Progenitor cell of endocrine pancreas (in vitro differentiated cells): ENCODE measurements at places on chromosomes 5 and 9. TPM values are rescaled to one million over a fixed set of nuclear protein-coding genes. Genes with fewer than 3 reads are reported as not detected.

The PDE6A gene
- 0.07 TPM in 1 of 2 replicates, not detected in the other for total RNA-seq

GRCh38 chr9:127521919-127522304, 70.6 kb downstream of the LRSAM1 start:
- no peaks in the 10 kb centered on the region for H3K27me3 ChIP-seq
- no peak overlapping the region for H3K4me3 ChIP-seq
- no peak overlapping the region for H3K27ac ChIP-seq
- H3K36me3 ChIP-seq: peaks cover 51% of the 10 kb centered on the region
- H3K4me1 ChIP-seq: no peaks in the 10 kb centered on the region

GRCh38 chr5:129419292-129419691, 40.8 kb upstream of the ADAMTS19 start:
- no peaks in the 10 kb centered on the region for H3K36me3 ChIP-seq
- no peak for DNase-seq
- no peaks in the 10 kb centered on the region for H3K27me3 ChIP-seq
- no peak overlapping the region for H3K4me3 ChIP-seq
- H3K27ac ChIP-seq: no peak overlapping the region
- H3K4me1 ChIP-seq: peaks cover 3% of the 10 kb centered on the region

- H3K4me1 ChIP-seq: peaks cover 4% of the 10 kb centered on the region
- no peaks in the 10 kb centered on the region for H3K36me3 ChIP-seq
- no peak overlapping the region for H3K27ac ChIP-seq
- no peak overlapping the region for H3K4me3 ChIP-seq
Observed at GRCh38 chr5:119626086-119626485, 3.3 kb upstream of the FAM170A start.

DNA sequence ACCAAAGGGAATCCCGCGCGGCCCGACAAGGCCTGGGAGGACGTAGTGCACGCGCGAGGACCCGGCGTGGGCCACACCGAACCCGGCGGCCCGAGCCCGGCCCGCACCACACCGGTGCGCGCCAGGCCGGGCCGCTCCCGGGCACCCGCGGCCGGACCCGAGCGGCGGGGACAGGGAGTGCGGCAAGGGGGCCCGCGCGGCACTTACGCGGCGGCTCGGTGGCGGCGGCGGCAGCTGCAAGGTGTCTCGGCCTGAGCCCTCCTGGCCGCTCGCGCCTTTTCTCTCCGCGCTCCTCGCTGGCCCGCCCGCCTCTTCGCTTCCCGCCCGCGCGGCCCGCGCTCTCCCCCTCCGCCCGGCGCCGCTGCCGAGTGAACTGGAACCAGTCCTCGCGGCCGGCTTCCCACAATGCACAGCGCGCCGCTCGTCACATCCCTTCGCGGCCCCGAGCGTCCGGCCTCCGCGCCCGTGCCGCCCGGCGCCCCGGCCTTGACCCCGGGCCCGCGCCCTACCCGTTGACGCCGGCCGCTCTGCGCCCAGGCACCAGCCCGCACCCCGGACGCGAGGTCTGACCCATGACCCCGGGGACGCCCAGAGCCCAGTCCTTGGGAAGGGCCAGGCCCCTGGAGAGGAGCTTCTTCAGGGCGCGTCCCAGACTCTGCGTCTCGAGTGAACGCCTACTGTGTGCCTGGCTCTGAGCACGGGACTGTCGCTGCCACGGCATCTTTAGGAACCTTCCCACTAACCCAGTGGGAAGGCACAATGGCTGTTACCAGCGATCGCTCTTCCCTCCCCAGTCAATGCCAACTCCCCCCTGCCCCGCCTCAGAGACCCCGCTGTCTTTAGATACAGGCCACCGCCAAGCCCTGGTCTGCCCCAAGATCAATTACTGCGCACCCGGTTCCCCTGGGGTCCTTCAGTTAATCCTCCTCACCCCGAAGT, at the start of gene MACROH2A1:
MACROH2A1 (minus strand) TSS at position 377 of the 939 bp plus-strand sequence. CDS start 10,138 bp downstream, outside the sequence.
- H3K4me3 ChIP-seq: peak within 1 kb of the TSS; percentile 85
- H3K36me3 ChIP-seq: no peaks in the 10 kb centered on the region
- H3K27ac ChIP-seq: peak within 1 kb of the TSS; percentile 96
- H3K4me1 ChIP-seq: peaks cover 59% of the 10 kb centered on the region
